ENCODE measurements at places on chromosomes 4 and X.

GRCh38 chr4:148311526-148311925 lies 130.7 kb downstream of the NR3C2 start:
- DNase-seq: no peak

DNA sequence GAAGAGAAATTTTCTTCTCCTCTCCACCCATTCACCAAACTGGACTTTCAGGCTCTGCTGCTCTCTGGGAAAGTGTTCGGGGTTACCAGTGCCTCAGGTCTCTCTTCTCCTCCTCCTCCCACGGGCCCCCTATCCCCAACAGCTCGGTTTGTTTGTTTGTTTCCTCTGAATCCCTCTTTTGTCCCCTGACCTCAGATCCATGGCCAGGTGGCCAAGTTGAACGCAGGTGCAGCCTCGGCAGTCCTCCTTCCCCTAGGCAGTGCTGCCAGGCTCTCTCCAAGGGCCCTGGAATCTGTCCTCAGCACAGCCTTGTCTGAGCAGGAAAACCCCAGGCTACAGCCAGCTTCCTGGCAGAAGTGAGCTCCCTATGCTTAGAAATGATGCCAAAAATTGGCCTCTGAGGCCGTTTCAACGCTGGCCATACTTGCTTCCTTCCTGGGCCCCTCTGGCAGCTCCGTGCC lies 60.0 kb downstream of the FHDC1 start:
- no peak for DNase-seq

DNA sequence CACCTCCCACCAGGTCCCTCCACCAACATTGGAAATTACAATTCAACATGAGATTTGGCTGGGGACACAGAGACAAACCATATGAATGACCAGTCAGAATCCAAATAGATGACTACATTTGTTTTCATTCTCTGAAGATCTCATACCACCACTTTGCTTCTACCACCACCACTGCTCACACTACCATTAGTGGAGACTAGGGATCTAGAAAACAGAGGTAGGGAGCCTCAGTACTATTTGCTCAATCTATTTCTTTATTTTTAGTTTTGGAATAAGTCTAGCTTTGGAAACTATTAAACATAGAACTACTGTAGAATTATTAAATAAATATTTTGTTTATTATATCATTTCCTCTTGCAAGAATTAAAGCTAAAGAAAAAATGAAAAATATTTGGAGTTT lies 727.9 kb downstream of the CCSER1 start:
- DNase-seq: peak; percentile 19

DNA sequence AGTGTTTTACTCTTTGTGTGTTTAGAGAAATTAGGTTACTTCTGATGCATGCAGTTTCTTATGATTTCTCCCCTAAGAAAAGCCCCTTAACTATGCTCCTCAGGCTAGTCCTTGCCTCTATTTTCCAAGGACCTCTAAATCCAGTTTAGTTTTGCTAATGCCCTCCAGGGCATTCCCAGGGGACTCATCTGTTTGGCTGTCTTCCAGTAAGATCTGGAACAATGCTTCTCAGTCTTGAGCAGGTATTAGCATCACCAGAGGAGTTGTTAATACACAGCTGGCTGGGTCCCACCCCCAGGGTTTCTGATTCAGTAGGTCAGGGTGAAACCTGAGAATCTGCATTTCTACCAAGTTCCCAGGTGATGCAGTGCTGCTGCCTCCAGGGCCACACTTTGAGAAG lies 56.9 kb downstream of the OTC start:
- DNase-seq: no peak

DNA sequence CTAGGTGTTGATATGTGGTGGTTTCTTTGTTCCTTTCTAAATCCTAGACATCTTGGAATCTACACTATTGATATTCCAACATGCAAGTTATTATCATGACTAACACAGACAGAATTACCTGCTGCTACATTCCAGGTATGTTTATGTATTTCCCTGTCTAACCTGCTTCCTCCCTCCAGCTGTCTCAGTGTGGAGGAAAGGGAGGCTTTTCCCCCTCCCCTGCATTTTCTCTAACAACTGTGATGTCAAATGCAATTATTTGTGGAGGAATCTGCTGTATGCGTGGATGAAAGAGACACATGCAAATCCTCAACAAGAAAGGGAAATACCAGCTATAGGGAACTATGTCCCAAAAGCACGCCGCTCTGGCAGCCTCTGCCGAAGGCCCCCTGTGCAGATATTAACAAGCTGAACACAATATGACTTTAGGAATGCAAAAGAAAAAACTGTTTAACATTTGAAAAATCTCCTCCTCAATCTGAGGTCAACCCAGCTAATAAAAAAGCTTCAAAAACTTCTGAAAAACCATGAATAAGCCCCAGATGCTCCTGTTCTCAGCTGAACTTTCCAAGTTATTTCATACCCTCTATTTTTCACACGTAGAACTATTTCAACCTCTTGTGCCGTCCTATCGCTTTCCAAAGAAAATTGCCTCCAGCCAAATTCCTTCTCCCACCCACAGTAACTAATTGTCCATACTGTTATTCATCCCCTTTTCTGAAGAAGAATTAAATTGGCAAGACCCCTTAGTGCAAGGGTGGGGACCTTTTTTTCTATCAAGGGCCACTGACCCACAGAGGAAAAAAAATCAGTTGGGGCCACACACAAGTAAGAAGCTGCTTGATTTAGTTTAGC lies 225.1 kb upstream of the GPC4 start:
- no peak for DNase-seq

GRCh38 chr4:8319061-8319460 lies 49.5 kb downstream of the HTRA3 start:
- DNase-seq: no peak

GRCh38 chr4:154329268-154329868 lies 162.2 kb downstream of the DCHS2 start:
- no peak for DNase-seq

GRCh38 chrX:112678831-112679230 lies 907 bp downstream of the LHFPL1 start:
- DNase-seq: no peak

- DNase-seq: no peak
Measured at GRCh38 chr4:48944252-48944651, 37.7 kb upstream of the OCIAD2 start.

- DNase-seq: no peak
Measured at GRCh38 chr4:145011636-145012035, 86.4 kb downstream of the ANAPC10 start.

GRCh38 chr4:28523681-28524190 lies 1663.1 kb downstream of the STIM2 start:
- DNase-seq: no peak

- no peak for DNase-seq
Measured at GRCh38 chr4:24473309-24473721, 111.0 kb downstream of the DHX15 start.

GRCh38 chr4:153514001-153514526 lies 47.9 kb downstream of the TMEM131L start:
- DNase-seq: peak; percentile 80

GRCh38 chrX:135345107-135345589 lies 35.9 kb downstream of the ETDC start:
- DNase-seq: peak; percentile 27

DNA sequence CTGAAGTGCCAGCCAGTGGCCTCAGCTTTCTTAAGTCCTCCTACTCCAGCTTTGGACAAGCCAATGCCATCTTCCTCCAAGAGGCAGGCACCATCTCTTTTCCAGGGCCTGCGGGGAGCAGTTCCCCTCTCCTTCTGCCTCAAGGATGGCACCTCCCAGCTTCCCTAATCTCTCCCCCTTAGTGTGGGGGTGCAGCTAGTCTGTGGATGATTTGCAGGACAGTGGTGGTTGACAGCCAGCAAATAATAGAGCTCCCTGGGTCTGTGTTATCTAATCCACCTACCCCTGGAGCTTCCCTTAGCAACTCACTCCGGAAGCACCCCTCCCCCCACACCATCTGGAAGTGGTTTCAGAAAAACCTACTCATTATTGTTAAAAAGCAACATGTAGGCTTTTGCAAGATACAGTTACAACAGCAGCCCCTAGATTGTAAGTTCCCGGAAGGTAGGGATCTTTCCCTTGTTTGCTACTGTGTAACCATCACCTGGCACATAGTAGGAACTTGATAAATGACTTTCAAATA lies 247.1 kb downstream of the BCOR start:
- DNase-seq: peak; percentile 28

DNA sequence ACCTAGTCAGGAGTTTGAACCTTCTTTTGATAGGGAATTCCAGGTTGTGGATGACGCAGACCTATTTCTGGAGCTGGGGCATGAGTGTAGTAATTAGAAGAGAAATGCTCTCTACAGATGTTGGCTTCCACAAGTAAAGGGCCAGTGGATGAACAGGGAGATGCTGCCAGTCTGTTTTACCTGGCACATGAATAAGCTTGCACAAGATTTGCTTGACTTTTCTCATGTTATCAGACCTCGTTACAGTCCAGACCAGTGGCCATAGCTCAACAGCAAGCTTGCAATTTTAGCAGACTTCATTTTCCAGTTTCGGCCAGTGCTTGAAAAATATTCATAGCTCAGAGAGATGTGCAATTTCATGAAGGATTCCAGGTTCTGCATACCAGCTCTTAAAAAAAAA lies 26.9 kb upstream of the SPANXB1 start:
- DNase-seq: no peak

DNA sequence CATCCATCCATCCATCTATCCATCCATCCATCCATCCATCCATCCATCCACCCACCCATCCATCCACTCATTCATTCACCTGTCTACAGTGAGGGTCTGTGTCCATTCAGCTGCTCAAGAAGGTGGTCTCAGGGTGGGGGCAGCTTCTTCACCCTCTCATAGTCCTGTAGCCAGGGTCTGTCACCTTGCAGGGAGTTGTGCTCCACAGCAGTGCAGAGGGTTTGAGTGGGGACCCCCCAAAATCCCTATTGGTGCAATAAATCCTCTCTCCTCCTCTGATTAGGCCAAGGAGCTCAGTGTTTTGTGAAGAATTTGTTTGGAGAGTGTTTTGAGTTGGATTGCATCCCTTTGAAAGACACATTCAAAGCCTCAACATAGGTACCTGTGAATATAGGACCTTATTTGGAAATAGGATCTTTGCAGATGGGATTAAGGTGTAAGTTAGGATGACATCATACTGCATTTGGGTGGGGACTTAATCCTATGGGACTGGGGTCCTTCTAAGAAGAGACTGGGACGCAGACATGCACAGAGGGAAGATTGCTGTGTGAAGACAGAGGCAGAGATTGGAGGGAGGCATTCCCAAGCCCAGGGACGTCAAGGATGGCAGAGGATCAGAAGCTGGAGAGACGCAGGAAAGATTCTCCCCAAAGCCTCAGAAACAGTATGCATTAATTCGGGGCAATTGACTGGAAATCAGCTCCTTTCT lies 12.0 kb downstream of the P2RY8 start:
- DNase-seq: no peak

- peak; percentile 32 for DNase-seq
Measured at GRCh38 chr4:110869114-110869513, 246.2 kb upstream of the PITX2 start.

GRCh38 chrX:3763111-3763510 lies 49.7 kb upstream of the PRKX start:
- no peak for DNase-seq

- DNase-seq: peak; percentile 97
Measured at GRCh38 chr4:5758741-5759140, 47.7 kb downstream of the EVC start.

DNA sequence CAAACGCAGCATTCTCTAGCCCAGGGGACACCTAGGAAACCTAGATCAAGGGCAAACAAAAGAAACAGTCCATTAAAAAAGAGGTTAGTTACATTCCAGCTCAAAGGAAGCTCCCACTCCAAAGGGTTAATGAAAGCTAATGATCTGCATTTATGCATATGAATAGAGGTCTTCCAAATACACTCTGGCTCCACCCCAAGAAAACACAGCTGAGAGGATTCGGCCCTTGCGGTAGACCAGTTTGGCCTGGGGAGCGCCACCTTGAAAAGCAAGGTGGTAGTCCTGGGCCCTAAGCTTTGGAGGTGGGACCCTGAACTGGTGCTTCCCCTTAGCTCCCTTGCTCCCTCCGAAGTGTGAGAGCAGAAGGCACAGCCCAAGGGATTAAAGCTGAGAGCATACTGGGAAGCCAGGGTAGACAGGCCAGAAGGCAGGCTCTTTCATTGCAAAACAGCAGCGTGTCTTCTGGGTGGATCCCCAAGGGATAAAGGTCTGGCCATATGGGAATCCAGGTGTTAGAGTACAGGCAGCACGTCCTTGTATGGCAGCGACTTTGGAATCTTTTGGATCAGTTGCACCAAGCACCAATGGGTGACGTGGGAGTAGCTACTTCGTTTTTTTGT lies 3.7 kb downstream of the GABRQ start:
- no peak for DNase-seq

- no peak for DNase-seq
Measured at GRCh38 chr4:120555058-120555457, 367.5 kb downstream of the PRDM5 start.

DNA sequence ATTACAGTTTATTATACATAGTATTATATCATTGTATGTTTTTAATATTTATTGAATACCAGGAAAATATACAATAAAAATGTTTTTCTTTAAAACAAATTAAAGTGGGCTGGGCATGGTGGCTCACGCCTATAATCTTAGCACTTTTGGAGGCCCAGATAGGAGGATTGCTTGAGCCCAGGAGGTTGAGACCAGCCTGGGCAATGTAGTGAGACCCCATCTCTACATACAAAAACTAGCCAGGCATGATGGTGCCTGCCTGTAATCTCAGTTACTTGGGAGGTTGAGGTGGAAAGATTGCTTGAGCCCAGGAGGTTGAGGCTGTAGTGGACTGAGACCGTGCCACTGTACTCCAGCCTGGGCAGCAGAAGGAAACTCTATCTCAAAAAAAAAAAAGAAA lies 38.3 kb upstream of the PDS5A start:
- no peak for DNase-seq

GRCh38 chr4:44086753-44087152 lies 361.9 kb downstream of the KCTD8 start:
- DNase-seq: no peak

DNA sequence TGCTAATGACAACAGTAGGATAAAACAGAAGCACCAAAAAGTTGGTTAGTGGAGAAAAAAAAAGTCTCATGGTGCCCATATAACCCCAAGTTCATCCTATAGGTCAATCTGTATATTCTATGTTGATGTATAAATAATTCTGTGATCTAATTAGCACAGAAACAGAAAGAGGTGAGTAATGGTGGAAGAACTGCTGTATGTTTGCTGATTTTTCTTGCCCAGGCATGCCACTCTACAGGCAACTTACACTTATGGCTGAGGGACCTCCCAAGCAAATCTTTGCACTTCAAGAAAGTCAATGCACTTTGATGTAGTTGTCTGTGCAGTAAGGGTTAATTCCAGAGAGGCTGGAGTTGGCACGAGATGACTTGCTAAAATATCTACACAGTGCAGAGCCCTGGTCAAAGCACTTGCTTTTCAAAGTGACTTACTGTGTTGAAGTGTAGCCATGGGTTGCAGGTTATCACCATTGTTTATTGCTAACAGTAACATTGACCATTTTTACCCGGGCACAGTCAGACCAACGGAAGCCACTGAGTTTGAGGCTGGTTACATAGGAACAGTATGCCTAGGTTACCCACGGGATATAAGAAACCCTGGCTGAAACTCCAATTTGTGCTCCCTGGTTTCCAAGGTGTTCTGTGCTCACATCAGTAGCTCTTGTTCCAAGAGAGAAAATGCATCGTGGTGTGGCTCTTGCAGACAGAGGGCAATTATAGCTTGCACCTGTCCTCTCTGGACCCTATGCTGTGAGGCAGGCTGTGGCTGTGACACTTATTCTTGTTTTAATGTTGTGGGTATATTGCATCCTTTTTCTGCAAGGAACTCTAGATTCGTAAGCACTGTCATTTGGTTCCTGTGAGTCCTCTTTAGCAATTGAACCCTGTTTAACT lies 141.3 kb upstream of the FTHL17 start:
- DNase-seq: no peak
